ENCODE measurements at places on chromosomes 13 and 19.

DNA sequence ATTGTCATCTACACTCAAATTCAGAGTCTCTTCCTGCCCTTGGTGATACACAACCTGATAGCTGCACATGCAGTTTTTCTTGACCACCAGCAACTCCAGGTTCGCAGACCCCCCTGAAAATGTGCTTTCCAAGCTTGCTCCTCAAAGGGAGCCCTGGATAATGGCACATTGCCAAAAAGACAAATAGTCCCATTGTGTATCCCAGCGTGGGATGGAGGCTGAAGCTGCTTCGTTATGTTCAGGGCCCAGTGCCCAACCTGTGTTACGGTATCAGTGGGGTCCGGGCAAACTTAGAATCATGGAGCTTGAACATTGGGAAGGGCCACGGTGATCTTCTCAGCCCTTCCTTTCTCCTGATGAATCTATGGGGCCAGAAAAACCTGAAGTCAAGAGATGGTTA, 173.0 kb downstream of the TEX29 start:
- no peak for DNase-seq

- DNase-seq: no peak
Observed at GRCh38 chr13:112917737-112918136, 51.3 kb upstream of the MCF2L start.

- no peak for DNase-seq
Observed at GRCh38 chr19:5098646-5099045, 129.7 kb downstream of the KDM4B start.

DNA sequence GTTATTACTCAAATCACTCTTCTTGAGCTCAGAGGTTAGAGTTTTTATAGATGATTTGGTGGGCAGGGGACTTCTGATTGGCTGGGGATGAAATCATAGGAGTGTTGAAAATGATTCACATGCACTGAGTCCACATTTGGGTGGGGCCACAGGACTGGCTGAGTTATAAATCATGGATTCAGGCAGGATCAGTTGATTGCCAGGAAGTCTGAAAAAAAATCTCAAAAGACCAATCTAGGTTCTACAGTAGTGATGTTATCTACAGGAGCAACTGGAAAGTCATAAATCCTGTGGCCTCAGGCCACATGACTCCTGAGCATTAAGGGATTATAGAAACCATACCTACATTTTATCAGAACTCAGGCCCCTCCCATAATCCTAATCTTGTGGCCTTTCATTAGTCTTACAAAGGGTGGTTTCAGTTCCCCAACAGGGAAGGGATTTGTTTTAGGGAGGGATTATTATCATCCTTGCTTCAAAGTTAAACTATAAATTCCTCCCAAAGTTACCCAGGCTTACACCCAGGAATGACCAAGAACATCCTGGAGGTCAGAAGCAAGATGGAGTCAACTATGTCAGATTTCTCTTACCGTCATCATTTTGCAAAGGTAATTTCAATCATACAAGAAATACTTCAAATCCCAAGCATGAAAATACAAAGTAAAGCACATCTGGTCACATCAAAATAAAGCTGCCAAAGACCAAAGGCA, 5.6 kb upstream of the CCDC70 start:
- DNase-seq: no peak

DNA sequence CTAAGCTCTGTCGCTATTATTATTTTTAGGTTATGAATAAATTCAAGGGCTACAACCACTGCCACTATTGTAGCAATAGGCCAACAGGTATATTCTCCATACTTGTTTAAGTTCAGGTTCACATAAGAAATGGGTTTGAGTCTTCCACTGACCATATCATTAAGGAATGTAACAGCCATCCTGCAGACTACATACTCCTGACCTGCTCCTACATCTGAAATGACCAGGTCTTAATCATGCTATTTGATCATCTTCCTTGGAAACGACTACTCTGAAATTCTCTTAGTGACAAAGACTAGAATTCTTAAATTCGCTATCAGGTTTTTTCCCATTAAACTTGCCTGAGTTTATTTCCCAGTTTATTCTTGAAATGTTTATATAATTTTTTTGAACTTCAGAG, 66.8 kb downstream of the IPO5 start:
- DNase-seq: no peak

DNA sequence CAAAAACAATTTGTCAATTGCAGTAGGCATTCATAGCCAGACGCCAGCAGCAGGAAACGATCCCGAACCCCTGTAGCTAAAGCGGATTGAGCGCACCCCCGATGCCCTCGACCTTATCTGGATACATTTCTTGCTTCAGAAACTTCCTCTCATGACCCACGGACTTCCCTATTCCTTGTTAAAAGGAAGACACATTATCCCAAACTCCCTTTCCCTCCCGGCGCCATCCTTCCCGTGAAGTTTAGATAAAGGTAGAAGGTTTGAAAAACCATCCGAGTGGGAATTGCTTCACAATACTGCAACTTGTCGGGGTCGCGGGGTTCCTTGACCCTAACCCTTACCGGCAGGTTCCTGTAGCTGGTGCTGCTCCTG, 977 bp downstream of the PCDH20 start:
- DNase-seq: no peak

DNA sequence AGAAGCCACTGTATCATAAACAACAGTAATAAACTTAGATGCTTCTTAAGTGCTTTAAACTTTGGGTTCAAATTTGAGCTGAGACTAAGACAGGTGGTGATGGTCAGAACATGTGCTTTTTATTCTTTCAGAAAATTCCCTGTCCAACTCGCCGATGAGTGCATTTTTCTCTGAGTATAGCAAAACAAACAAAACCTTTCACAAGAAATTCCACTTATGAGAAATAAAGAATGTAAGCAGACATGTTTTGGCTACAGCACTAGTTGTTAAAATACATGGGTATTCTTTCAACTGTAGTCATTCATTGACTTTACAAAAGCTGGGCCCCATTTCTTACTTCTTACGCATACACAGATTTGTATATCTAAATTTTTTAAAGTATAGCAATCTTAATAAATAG, 125.6 kb downstream of the SPRY2 start:
- DNase-seq: no peak

DNA sequence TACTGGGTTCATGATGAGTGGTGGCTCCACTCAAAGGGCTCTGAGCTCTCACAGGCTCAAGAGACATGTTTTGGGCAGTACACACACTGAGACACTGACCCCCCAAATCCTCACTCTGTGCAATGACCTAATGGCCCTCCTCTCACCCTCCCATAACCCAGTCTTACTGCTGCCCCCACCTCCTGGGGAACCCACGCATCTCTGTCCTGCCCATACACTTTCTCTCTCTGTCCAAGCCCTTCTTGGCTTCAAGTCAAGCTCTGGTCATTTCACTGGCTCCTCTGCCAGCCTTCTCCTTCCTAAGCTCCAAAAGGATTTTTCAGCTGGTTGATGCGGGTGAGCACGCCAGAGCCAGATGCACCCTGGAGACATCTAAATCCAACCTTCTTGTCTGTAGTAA, 187.9 kb upstream of the TSHZ3 start:
- DNase-seq: no peak

DNA sequence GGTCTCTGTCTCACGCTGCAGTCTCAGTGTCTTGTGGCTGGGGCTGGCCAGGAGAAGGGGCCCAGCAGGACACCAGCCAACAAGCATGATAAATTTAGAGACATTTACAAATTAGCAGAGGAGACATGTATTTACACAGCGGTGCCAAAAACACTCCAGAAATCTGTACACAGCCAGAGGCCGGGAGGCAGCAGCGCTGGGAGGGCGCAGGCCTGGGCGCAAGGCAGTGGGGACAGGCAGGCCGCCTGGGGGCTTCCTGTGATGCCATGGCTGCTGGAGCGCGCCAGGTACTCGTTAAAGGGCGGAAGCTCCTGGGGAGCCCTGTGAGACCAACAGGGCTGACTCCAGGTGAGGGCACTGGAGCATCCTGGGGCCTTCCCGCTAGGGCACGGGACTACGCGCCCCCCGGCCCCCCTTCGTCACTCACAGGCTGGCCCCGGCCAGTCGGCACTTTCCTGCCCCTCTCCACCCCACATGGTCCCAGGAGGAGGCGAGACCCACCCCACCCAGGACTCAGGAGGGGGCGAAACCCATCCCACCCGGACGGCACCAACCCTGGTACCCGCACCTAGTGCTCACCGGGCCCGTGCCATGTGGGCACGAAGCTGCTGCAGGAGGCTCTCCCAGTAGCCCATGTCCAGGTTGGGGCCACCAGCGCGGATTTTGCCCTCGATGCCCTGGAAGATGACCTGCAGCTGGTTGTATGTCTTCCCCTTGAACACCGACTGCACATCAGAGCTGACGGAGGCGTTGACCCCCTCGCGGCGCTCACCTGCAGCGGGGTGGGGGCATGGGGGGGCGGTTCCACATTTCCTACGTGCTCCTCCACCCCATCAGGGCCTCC, 7.4 kb upstream of the TBXA2R start:
- DNase-seq: no peak

GRCh38 chr19:33437821-33438671, 64.5 kb downstream of the CEBPG start:
- DNase-seq: no peak

GRCh38 chr13:35987572-35988513, 143.3 kb downstream of the DCLK1 start:
- no peak for DNase-seq

- no peak for DNase-seq
Observed at GRCh38 chr19:50427997-50428425, 4.7 kb upstream of the MYBPC2 start.

DNA sequence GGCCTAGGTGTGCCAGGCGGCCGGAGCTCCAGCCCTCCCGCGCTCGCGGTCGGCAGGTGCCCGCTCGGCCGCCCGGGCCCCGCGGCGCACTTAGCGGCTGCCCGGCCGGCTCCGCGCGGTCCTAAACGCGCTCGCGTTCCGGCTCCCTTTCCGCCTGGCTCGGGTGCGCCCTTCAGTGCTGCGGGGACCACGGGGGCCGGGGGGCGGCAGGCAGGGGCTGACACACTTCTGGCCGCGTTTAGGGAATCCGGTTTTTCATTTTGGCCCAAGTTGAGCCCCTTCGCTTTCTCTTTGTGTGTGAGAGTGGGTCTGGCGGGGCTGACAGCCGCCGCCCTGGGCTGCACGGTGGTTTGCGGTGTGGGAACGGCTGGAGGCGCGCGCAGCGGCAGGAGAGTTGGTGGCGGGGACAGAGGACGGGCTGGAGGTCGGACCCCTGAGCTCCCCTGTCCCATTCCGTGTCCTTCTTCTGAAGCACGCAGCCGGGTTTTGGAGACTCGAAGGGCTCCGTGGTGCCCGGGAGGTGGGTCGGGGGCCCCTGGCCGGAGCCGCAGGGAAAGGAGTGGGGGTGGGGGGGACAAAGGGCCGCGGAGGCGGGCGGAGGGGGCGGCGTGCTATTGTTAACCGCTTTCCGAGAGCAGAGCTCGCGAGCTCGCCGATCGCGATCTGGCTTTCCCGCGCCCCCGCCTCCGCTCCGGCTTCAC, 3.1 kb downstream of the FGF9 start:
- DNase-seq: no peak

DNA sequence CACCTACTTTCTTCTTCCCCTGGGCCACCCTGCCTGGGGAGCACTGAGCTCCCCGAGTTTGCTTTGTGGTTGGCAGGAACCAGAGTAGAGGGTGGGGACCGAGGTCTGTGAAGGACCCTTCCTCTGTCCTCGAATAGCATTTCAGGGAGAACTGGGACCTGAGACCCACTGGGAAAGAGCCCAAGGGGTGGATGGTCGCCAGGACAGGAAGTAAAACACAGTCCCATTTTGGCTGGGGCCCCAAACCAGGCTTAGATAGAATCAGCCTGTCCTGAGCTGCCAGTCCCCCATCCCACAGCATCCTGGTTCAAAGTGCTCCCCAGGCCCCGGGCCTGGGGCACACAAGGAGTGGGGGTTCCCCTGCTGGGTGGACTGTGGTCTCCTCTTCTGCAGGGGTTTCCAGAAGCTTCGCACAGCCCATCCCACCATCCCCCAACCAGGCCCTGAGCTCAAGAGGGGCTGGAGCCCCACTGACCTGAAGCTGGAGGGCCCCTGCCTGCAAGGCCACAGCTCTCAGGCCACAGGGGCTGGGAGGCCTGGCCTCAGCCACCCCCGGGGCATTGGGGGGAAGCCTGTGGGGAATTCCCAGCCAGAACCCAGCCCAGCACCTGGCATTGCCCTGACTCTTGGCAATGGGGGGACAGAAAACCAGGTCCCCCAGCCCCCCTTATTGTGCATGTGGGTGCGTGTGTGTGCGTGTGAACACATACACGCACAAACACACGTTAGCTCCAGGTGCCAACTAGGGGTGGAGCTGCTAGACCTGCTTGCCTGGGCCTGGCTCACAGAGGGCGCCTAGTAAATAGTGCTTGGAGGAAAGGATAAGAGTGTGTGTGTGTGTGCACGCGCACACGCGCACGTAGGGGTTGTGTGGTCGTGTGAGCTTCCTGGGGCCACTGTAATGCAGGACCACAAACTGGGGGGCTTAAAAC, 995 bp upstream of the MKNK2 start:
- no peak for DNase-seq

DNA sequence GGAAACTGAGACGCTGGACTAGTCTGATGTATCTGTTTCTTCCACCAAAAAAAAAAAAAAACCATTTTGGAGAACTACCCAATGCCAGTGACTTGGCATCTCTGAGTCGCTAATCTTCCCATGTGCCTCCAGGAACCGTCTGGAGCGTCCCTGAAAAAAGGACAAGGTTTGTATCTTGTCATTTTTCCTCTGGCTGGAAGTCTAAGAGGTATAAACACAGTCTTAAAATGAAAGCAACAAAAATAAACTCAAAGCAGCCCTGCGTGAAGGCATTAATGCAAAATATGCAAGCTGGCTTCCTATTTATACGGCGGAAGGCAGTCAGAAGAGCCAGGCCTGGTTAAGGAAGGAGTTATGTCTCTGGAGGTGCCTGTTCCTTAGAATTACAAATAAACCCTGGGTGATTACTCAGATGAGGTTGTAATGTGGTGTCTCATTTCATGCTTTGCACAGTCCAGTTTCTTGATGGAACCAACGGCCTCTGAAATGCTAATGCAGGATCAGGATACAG, 20.3 kb downstream of the ACTN4 start:
- DNase-seq: no peak

DNA sequence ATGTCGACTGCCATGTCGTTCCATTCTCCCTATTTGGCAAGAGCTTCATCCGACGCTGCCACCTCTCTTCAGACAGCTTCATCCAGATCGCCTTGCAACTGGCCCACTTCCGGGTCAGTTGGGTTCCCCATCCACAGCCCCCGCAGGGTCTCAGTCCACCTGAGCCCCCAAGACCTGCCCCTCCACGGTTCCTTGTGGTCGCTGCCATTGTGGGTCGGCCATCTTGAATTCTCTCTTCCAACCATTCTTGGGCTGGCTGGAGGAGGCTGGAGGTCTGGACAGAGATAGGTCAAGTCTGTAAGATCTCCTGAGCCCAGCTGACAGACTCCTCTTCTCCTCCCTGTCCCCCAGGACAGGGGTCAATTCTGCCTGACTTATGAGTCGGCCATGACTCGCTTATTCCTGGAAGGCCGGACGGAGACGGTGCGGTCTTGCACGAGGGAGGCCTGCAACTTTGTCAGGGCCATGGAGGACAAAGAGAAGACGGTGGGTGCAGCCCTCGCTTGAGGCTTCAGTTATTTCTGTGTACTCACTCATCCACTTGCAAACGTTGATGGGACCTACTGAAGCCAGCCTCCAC, 19.5 kb downstream of the CPT1C start:
- no peak for DNase-seq
